GM12864 (cell line): ENCODE measurements at places on chromosomes 7 and 10.

DNA sequence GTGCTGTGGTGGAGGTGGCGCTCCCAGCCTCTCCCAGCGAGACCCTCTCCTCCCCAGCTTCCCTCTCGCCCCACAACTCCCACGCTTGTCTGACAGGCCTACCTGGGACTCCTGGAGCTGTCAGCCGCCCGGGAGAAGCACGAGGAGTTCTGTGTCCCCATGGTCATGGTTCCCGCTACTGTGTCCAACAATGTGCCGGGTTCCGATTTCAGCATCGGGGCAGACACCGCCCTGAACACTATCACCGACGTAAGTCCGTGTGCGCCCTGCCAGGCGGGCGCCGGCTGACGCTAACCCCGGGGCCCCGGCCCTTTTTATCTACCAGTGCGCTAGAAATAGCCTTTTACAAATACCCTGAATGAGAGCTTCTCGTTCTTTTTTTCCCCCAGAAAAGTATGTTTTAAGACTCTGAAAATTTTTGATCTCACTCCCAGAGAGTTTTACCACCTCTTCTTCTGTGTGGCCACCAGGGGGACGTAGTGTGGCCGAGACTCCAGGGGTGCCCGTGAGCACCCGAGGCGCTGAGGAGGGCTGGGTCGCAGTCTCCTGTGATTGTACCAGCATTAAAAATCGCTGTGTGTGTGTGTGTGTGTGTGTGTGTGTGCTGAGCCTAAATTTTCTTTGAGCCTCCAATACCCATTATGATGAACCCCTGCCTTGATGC, 52.6 kb downstream of the PFKP start:
- DNase-seq = no peak

- DNase-seq = no peak
Measured at GRCh38 chr10:72796042-72796441, 97.5 kb upstream of the OIT3 start.

GRCh38 chr10:101843032-101844021, at the start of gene KCNIP2:
KCNIP2 (minus strand) TSS chr10:101843800; CDS start chr10:101843568, 232 bp downstream.
- DNase-seq = no peak

- DNase-seq = no peak
Measured at GRCh38 chr7:12970626-12971025, 283.2 kb downstream of the ARL4A start.

DNA sequence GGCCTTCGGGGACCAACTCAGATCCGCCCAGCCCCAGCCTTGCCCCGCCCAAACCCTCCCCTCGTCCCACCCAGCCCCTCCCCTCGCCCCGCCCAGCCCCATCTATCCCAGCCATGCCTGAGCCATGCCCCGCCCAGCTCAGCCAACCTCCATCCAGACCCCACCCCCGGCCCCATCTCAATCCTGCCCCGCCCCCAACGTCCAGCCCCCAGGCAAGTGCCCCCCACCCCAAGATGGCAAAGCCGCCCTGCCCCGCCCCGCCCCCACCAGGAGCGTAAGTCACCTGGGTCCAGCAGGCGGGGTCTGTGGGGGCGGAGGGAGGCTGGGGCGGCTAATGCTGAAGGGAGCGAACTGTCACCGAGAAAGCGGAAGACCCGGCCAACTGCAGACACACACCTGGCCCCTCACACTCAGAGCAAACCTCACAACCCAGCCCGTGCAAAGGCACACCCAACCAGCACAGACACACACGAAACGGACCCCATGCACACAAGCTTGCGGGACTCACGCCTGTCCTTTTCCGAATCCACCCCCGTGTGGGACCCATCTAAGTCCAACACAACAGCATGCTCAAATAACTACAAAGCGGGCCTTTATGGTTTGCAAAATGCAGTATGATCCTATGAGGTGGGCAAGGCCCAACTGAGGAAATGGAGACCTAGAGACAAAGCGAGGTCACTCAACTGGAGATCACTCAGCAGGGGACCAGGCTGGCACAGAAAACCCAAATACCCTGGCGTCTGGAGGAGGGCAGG, 11.5 kb upstream of the OGA start:
- no peak for DNase-seq

DNA sequence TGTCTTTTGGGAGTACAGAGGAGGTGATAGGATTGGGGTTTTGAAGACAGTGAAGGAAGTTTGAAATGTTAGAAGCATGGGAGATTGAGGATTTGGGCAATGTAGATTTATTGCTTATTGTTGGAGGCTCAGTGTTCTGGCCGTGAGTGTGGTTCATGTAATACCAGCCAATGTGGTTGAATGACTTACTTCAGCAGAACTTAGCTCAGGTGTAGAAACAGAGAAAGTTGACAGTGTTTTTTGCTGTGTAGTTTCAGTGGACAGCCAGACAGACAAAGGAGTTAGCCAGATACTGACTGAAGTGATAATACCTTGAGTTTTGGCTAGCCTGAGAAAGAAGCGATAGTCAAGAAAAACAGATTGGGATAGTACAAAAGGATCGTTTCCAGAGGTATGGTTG, 88.5 kb downstream of the AHCYL2 start:
- no peak for DNase-seq

GRCh38 chr10:50855015-50855414, 30.4 kb downstream of the A1CF start:
- DNase-seq = no peak

- DNase-seq = no peak
Measured at GRCh38 chr7:91894781-91895480, 14.4 kb upstream of the MTERF1 start.

- no peak for DNase-seq
Measured at GRCh38 chr7:92868683-92869293, 32.4 kb upstream of the CDK6 start.

DNA sequence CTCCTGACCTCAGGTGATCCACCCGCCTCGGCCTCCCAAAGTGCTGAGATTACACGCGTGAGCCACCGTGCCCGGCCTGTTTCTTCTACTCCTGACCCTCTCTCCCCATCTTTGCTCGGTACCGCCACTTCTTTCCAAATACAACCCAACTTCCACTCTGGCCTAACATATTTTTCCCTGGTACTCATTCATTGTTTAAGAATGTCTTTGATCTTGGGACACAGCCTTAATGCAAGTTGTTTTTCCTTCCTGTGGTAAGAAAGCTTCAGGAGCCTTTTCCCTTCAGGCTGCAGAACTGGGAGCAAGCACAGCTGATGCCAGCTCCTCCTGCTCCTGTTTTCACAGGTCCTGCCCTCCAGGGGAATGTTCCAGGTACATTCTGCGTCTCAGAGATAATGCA, 13.7 kb downstream of the CALML3 start:
- no peak for DNase-seq

- peak; percentile 56 for DNase-seq
Measured at GRCh38 chr7:1752771-1753563, 82.9 kb downstream of the ELFN1 start.

DNA sequence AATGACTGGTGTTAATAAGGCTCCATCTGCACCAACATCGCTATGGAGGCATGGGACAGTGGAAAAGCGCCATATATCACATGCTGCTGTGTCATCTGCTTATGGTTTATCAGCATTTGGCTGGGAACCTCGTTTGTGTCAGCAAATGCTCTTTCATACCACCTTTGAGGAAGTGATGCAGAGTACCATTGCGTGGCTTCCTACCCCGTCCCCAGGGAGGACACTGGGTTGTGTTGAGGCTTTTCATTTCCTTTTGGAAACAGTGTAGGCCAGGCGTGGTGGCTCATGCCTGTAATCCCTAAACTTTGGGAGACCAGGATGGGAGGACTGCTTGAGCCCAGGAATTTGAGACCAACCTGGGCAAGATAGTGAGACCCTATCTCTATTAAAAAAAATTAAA, 6.8 kb downstream of the TACR2 start:
- DNase-seq = peak; percentile 60

GRCh38 chr10:21482821-21483220, 42.7 kb downstream of the SKIDA1 start:
- DNase-seq = no peak

DNA sequence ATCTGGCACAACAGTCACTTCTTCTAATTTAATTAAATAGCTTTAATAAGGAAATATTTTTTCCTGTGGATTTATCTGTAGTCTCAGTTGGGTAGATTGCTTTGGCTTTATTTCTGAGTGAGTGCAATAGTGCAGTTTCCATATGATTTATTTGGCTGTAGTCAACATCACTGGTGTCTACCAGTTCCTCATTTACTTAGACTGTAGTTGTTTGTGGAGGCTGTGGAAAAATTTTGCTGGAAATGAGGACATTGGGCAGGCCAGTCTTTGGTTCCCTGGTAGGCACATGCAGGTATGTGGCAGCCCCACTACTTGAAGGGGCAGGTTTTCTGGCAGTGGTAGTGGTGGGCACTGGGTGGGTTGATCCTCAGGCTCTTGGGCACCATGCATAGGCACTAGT, 15.5 kb downstream of the TAS2R40 start:
- no peak for DNase-seq

DNA sequence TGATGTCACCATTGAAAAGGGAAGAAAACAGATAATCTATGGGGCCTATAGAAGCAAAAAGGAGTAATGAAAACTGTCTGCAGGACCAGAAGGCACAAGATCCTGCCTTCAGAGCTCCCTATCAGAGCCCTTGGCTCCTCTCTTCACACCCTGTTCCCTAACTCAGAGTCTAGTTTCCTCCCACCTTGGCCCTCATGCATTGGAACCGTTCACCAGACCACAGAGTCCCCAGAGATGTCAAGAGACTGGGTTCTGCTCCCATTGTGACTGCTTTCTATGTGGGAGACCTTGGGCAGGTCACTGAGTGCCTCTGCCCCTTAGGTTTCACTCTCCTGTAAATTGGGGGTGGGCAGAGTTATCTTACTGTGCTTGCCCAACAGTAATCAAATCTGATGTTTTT, 80.1 kb upstream of the RPA3 start:
- no peak for DNase-seq

DNA sequence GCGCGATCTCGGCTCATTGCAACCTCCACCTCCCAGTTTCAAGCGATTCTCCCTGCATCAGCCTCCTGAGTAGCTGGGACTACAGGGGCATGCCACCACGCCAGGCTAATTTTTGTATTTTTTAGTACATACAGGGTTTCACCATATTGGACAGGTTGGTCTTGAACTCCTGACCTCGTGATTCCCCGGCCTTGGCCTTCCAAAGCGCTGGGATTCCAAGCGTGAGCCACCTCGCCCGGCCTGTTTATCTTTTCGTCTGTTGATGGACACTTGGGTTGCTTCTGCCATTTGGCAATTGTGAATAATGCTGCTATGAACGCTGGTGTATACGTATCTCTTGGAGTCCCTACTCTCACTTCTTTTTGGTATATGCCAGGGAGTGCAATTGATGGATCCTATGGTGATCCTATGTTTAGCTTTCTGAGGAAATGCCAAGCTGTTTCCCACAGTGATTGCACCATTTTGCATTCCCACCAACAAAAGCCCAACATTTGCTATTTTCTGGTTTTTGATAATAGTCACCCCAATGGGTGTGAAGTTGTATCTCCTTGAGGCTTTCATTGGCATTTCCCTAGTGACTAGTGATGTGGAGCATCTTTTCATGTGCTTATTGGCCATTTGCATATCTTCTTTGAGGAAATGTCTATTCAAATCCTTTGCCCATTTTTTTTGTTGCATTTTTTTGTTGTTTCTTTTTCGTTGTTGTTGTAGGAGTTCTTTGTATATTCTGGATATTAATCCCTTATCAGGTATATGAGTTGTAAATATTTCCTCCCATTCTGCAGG, 3.5 kb downstream of the ANTXRL start:
- DNase-seq = no peak

DNA sequence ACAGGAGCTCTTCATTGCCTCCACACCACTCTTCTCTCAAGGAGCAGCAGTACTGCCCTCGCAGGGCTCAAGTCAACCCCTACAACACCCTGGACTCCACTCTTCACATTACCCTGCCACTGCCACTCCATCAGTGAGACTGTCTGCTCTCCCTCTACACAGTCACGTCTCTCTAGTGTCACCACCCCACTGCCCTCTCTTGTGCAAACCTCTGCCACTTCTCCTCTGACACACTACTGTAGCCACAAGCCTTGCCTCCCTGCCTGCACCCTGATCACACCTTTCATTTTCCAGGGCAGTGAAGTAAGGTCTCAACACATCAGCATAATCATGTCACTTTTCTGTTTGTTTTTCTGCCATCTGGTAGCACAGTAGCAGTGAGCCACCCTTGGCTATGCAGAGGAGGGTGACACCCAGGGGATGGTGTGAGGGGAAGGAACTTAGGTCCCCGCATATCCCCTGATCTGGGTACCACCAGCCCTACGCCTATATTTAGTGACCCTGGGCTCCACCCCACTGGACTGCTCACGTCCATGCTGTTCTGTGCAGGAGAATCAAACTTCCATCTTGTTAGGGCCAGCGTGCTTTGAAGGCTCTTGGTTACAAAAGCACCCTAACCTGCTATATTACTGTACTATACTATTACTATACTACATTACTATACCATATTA, 1.6 kb downstream of the C10orf143 start:
- DNase-seq = no peak

- no peak for DNase-seq
Measured at GRCh38 chr10:6579183-6579903, 733 bp downstream of the PRKCQ start.

GRCh38 chr10:123145542-123146012, 2.4 kb upstream of the HMX2 start:
- no peak for DNase-seq

DNA sequence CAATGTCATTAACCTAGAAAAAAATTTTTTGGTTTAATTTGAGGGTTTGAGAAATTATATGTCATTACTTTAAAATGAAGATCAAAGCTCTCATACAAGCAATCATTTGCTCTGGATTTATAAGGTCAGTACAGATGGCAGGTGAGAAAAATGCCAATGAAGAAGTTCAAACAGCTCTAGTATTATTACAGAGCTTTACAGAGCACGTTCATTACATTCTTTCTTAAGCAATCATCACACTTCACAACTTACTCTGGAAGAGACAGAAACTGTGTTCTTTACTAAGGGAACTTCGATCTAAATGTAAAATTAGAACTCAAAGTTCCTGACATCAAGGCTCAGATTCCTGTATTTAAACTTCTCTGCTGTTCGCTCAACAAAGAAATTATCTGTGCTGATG, 153.4 kb downstream of the ATE1 start:
- DNase-seq = no peak

DNA sequence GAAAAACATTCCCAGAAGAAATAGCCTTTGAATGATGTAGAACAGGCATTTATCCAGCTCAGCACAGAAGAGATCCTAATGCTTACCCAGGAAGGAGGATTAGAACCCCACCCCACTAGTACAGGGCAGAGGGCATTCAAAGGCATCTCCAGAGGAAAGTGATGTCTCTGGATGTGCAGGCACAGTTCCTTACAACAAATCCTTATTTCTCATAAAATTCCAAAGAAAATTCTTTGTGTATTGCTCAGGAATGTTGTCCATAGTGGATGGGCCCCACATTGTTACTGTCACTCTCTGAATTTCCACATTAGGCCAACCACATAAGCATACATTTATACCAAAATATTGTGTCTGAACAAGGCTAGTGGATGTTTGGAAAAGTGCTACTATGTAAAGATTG, 243.0 kb downstream of the ADRA2A start:
- DNase-seq = no peak
